CD4-positive, alpha-beta T cell treated with Interleukin-2 at 100 ng/mL for 4 hours (primary cell): ENCODE measurements at places on chromosomes 5 and 9.

GRCh38 chr9:76999261-76999660, 20.2 kb upstream of the FOXB2 start:
- no peak for DNase-seq

- DNase-seq: no peak
These were observed 119.8 kb downstream of the LPAR1 start for GRCh38 chr9:110918316-110919049.

DNA sequence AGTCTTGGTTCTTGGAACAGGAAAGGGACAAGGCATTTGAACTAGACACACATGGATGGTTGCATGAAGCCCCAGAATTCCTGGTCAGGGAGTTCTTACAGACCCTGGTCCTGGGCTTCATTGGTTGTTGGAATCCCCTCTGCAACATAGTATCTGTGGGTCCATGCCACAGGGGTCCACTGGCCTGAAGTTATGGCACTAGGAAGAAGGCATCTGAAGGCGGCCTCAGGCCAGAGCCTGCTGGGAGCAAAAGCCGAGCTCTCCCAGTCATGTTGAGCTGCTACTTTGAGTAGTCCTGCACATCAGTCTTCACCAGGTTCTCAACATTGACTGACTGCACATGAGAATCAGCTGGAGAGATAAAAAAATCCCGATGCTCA, 71.1 kb upstream of the PITX1 start:
- DNase-seq: no peak

- DNase-seq: no peak
These were observed 291.1 kb downstream of the MLLT3 start for GRCh38 chr9:20331095-20331685.

- DNase-seq: no peak
These were observed 43.4 kb downstream of the NFIB start for GRCh38 chr9:14270358-14271092.

DNA sequence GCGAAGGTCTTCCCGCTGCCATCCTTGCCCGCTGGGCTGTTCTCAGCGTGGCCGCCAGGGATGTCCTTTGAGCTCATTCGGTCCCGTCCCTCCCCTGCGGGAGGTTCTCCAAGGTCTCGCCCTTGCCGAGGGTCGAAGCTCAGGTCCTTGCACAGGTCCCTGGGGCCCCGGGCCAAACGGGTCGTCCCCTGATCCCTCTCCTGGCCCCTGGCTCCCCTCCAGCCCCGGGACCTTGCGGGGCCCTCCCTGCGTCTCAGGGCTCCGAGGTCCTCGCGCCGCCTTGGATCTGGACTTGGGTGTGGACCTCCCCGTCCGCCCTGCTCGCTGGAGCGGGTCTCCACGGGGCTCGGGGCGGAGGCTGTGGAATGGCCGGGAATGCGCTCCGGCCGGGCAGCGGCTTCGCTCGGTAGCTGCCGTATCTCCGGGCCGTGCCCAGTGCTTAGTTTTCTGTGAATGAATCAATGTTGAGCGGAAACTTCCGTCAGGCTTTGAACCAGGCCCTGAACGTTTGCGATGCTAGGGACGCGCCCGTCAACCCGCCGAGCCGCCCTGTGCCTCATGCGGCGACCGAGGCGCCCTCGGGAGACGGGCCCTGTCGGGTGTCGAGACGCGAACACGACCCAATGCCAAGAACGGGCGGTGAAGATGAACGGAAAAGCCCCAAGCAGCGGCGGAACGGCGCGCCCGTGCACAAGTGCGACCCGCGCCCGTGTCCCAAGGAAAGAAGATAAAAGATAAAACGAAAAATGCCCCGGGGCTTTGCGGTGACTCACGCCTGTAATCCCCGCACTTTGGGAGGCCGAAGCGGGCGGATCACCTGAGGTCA, 780 bp downstream of the RNU6ATAC start:
- DNase-seq: peak; percentile 71

DNA sequence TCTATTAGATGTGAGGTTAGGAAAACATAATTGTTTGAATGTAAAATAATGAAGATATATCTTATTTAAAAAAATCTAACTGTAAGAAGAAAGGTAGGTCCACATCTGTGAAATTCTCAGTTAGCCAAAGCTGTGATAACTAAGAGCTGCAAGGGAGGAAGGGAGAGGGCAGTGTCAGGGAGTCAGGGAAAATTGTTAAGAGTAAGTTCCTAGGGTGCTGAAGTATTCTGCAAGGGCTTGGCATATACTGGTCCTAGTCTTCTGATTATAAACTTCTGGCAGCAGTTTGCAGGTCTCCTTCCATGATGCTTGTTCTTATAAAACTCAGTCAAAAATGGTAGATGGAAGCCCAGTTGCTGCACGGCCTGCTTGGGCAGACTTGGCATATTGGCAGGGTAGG, 233.2 kb downstream of the NMUR2 start:
- no peak for DNase-seq

DNA sequence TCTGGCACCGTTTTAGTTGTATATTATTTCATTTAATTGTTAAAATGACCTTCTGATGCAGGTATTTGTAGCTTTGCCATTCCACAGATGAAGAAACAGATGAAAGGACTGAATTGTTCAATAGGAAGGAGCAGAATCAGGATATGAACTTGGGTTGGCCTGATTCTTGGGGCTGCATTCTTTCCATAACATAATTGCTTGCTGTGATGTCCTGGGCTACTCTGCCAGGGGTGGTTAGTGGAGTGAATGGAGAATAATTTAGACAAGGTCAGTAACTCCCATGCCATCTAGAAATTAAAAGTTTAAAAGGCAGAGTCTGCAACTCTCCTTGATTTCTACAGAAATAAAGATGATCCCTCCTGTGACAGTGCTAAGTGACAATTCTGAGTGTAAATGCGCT, 15.9 kb downstream of the TLR4 start:
- DNase-seq: no peak

- peak; percentile 37 for DNase-seq
These were observed 79.0 kb downstream of the GLDC start for GRCh38 chr9:6566409-6567139.

DNA sequence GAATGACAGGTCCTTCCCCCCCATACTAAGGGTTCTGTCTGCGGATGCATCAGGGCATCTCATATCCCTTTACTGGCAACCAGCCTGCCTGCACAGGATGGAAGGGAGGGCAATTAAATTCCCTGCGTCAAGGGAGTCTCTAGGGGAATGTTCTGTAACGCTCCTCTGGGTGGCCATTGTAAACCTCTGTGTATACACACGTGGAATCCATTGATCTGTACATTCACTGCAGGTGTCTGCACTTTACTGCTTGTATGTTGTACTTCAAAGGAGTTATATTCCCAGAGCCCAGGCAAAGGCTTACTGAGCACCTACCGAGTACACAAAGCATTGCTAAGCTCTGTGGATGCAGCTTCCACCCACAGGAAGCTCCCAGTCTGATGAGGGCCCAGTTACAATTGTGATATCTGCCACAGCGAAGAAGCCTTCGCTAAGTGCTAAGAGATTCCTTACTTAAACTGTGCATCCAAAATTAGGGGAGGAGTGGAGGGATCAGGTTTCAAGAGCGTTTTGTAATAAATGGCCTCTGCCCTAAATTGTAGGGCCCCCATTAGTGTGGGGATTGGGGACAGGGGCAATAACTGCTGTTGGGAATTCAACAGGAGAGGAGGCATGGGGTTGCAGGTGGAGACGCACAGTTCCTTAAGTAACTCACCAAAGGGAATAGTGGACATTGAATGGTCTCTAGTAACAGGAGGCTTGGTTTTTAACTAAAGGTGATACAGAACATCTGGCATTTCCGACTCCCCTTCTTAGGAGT, 1.5 kb upstream of the RETREG1 start:
- no peak for DNase-seq

DNA sequence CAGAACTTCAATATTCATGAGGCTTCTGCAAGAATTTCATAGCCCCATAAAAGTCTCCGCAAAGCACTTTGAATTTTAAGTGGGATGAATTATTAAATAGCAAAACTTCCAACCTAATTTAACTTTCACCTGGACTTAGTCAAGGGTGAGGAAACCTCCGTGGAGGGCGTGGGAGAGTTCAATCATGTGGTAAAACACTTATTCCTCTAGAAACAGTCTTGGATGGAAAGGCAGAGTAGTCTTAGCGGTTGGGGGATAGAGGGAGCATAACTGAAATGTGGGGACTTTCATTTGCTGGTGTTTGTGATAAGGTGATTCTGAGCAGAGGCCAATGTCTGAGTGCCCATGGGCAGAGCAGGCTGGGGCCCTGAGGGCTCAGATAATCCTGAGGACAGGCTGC, 241.9 kb downstream of the IRX1 start:
- no peak for DNase-seq

- no peak for DNase-seq
These were observed 543.7 kb upstream of the TLE4 start for GRCh38 chr9:79028101-79028500.

DNA sequence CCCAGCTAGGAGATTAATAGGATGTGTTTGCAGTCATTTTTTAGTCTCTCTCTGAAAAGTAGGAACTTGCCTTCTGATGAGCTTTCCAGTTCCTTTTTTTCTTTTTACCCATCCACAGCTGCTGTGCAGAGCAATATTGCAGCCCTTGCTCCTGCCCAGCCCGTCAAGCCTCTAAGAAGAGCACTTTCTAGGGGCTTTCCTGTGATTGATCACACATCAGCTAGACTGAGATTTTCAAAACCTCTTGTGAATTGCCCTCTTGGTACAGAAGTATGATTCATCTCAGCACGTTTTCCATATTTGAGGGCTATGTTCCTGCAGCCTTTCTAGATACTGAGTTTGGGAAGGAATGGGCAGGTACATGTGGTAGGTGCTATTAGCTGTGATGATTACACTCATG, 93.9 kb downstream of the GALNT10 start:
- no peak for DNase-seq

GRCh38 chr5:77066184-77066583, 20.9 kb downstream of the ZBED3 start:
- DNase-seq: no peak

- no peak for DNase-seq
These were observed 341.4 kb upstream of the ACTBL2 start for GRCh38 chr5:57824047-57824446.

- no peak for DNase-seq
These were observed 106.3 kb upstream of the SPOCK1 start for GRCh38 chr5:137605411-137605810.

DNA sequence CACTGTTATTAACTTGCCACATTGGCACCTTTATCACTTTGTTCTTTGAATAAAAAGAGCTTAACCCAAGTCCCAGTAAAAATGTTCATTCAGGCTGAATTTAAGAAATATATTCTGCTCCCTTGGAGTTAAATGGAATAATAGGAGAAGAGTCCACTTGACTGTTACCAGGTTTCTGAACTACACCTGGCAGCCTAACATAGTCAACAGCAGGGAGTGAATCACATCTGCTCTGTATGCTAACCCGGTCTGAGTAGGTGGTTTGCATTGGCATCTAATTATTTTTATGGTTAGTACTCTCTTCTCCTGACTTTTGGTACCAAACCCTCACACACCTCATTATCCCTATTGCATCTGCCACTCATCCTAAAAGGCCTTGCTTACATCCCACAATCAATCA, 86.7 kb downstream of the STK32A start:
- DNase-seq: no peak

DNA sequence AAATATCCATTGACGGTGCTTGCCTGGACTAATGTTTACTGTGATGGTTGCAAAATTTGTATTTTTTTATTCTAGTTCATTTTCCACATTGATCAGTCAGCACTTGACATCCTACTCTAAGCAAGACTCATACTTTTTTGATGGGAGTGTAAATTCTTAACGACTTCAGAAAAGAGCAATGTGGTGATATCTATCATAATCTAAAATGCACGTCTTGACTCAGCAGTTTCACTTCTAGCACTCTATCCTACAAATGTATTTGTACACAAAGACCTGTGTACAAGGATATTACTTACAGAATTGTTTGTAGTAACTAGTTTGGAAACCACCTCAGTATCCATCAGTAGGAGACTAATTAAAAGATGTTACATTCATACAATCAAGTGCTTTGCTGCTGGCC, 24.0 kb downstream of the NAA35 start:
- DNase-seq: no peak

- DNase-seq: no peak
These were observed 55.3 kb downstream of the TGFBR1 start for GRCh38 chr9:99160173-99160572.

DNA sequence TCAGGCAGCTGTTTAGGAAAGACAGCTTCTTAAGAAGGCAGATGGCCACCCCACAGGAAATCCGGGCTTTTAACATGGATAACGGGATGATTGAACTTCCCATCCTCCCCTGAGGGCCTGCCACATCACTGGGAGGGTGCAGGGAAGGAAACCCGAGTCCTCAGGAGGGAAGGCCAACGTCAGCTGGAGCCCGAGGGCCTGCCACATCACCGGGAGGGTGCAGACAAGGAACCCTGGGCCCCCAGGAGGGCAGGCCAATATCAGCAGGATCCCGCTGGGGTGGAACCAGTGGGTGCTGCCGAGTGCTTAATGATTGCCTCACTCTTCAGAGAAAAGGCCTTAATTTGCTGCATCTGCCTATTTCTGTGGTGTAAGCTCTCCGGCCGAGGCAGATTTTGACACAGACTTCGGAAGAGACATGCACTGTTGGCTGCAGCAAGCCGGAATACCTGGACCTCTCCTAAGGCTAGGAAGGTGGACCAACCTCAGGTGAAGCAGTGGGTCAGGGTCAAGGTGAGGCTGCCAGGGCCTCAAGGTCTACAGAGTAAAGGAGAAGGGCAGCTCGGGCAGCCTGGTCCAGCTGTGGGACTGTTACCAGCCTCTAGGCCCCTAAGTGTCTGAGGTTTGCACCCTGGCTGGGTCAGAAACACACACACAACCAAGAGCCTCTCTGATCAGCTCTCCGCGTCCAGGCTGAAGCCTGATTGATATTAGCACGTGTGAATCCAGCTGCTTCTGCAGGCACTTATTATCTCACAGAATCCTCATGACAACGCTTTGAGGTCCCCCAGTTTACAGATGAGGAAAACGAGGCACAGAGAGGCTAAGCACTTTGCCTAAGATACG, 14.8 kb upstream of the COL5A1 start:
- no peak for DNase-seq

- no peak for DNase-seq
These were observed 225.8 kb downstream of the MLLT3 start for GRCh38 chr9:20396509-20396908.

DNA sequence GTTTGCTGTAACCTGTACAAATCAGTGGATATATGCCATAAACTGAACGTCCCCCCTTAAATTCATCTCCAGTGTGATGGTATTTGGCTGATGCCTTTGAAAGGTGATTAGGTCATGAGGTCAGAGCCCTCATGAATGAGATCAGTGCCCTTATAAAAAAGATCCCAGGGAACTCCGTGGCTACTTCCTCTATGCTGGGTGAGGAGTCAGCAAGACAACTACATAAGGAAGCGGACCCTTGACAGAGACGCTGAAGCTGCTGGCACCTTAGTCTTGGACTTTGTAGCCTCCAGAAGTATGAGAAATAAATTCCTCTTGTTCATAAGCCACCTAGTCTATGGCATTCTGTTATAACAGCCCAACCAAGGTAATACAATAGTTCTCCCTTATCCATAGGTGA, 215.1 kb upstream of the ZNF608 start:
- DNase-seq: no peak

- peak; percentile 74 for DNase-seq
These were observed 29.8 kb downstream of the UGCG start for GRCh38 chr9:111926421-111926875.

DNA sequence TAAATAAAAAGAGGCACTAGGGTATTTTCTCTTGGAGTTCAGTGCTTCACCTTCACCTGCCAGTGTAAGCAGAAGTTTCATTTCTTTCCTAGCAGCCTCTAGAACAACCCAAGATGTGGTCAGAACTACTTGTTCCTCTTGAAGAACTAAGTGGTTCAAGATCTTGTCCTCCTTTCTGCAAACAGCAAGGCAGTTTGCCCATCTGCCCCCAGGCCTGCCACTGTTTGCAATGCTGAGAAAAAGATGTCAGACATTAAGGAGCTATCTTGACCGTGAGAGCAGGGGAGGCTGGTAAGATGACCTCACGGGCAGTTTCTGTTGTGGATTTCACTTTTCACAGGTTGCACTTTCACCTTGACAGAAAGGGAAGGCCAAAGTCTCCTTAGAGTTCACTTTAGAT, 52.0 kb upstream of the KLF4 start:
- DNase-seq: no peak
